ENCODE measurements at places on chromosomes 5 and 9.

GRCh38 chr9:88387552-88388202, 567 bp upstream of the SPIN1 start:
- no peak for DNase-seq

DNA sequence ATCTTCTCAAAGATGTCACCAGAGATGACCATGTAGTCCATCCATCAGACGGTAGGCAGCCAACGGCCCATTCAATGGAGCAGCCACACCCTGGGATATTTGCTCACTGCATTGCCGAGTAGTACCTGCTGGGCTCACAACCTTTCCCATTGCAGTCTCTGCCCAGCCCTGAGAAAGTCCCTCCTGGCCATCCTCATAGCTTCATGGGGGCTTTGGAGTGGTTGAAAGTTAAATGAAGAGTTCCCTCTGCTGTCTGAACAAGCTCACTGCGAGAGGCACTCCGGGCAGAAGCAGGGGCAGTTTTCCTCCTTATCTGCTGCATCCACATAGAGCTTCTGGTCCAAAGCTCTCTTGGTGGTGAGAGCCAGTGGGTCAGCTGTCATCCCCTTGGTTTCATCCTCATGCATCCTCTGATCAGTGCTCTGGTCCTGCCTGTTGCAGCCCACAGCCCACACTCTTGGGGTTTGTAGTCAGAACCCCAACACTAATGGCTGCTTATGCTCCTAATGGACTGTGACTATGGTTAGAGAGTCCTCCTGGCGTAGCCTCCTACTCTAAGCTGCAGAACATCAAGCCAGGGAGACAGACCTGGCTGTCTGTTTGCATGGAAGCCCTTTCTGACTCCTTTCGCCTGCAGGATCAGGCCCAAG, 23.3 kb downstream of the TNFSF8 start:
- DNase-seq: no peak

DNA sequence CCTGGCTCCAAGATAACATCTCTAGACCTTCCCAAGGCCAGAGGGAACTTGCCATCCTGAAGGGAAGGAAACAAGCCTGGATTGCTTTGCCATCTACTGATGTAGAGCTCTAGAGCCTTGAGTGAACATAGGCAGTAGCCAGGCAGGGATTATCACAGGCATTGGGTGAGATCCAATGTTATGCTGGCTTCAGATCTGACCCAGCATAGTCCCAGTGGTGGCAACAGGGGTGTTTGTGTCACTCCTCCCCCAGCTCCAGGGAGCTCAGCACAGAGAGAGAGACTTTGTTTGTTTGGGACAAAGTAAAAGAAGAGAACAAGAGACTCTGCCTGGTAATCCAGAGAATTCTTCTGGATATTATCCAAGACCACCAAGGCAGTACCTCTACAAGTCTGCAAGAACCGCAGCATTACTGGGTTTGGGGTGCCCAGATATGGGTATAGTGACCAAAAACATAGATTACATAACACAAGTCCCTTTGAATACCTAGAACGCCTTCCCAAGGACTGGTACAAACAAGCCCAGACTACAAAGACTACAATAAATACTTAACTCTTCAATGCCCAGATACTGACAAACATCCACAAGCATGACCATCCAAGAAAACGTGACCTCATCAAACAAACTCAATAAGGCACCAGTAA, 137.6 kb upstream of the DAPK1 start:
- no peak for DNase-seq

GRCh38 chr5:172777881-172778814, 7.2 kb upstream of the DUSP1 start:
- DNase-seq: no peak

GRCh38 chr5:10730043-10730351, 31.0 kb downstream of the DAP start:
- DNase-seq: no peak

All from stimulated activated CD8-positive, alpha-beta memory T cell treated with anti-CD3 and anti-CD28 coated beads, Interleukin-15, amount 100 ng/mL, for 24 hours (primary cell).